CD8-positive, alpha-beta T cell (primary cell): ENCODE measurements at places on chromosomes 5 and 9.
A peak's percentile ranks its signal among the peaks of the same experiment; 100 is the strongest.

DNA sequence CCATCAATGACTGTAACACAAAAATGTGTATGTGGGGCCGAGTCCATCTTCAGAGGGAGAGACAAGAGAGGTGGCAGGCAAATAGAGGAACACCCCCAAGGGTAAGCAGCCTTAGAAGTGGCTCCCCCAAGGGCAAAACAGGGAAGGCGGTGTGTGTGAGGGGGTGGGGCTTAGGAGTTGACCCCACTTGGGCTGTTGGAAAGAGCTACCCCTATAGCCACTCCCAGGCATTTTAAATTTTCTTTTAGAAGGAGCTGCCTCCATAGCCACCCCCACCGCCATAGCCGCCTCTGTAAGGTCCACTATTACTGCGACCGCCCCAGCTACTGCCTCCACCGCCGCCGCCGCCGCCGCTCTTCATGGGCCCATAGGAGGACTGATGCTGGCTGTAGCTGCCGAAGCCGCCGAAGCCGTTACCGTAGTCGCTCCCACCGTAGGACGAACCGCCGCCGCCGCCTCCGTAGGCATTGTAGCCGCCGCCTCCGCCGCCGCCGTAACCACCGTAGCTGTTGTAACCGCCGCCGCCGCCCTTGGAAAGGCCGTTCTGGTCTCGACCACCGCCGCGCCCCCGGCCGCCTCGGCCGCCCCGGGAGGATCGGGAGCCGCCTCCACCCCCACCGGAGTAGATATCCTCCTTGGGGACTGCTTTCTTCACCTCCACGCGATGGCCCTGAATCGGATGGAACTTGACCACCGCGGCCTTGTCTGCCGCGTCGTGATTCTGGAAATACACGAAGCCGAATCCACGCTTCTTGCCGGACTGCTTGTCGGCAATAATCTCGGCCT is 1.1 kb downstream of the HNRNPA0 start:
- peak; percentile 64 for DNase-seq

DNA sequence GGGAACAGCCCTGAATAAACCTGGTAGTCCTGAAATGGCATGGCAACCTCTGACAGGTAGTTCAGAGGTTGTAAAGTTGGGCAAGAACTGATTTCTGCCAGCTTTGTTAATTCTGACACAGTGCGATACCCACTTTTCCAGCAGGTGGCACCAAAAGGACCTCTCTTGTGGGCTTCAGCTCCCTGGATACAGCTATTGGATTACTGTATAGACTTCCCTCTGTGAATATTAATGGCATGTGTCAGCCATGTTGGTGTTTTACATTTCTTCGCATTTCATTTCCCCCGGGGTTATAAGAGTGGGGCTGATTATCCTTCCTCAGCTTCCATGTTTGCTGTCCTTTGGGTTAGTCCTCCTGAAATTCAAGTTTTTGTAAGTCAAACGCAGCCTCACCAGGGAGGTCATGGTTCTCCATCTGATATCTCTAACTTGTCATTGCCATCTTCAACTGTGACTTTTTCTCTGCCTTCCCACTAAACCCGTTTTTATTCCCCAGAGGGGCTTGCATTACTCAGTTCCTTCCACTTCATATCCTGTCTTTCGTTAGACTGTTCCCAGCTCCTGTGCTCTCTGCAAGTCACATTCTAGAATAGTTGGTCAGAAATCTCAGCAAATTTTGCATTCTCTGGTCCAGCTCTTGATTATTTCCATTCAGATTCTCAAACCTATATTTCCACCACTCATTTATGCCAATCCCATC is 135.6 kb downstream of the LIFR start:
- DNase-seq = peak; percentile 29

DNA sequence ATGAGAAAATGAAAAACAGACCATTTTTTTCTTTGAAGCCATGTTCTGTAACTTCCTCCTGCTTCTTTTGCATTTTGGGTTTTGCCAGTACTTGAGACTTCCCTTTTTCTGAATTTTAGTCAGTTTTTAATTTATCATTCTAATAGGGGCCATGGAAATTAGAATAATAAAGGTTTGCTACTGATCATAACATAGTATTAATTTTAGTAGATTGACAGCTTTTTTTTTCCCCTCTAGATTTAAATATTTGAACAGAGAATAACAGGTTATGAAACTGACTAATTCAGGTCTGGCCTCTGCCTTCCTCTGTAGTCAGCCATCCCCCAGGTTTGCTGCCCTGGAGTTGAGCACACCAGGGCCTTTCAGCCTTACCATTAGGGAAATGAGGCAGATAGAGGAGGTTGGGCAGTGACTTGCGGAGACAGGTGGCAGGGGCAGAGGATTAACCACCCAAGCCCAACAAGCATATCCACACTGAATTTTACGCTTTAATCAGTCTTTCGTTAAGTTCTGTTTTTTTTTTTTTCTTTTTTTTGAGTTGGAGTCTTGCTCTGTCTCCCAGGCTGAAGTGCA is 80.1 kb upstream of the TNFAIP8 start:
- no peak for DNase-seq

DNA sequence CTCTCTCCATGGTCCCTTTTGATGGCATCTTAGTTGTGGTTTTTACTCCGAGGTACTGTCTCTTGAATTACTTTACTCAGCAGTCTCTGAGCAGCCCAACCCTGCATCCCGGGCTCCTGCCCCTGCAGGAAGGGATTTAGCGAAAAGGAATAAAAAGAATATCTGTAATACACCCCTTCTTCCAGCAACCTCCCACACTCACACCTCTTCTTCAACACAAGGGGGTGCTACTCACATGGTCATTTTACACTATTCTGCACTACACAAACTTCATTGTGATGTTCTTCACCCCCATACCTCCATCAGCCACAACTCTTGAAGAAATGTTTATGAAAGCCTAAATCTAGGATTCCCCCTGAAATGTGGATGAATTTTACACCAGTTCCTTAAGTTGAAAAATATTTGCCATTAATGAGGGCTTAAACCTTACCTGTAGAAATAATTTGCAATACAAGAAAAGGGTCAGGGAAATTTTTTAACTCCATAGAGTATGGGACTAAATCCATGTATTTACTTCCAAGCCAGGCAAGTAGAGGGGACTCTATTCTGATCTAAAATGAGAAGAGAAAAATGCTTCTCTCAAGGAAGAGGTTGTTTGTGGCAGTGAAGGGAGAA is 26.0 kb downstream of the TPD52L3 start:
- no peak for DNase-seq

GRCh38 chr9:90088856-90089255 is 484.0 kb downstream of the GADD45G start:
- no peak for DNase-seq

DNA sequence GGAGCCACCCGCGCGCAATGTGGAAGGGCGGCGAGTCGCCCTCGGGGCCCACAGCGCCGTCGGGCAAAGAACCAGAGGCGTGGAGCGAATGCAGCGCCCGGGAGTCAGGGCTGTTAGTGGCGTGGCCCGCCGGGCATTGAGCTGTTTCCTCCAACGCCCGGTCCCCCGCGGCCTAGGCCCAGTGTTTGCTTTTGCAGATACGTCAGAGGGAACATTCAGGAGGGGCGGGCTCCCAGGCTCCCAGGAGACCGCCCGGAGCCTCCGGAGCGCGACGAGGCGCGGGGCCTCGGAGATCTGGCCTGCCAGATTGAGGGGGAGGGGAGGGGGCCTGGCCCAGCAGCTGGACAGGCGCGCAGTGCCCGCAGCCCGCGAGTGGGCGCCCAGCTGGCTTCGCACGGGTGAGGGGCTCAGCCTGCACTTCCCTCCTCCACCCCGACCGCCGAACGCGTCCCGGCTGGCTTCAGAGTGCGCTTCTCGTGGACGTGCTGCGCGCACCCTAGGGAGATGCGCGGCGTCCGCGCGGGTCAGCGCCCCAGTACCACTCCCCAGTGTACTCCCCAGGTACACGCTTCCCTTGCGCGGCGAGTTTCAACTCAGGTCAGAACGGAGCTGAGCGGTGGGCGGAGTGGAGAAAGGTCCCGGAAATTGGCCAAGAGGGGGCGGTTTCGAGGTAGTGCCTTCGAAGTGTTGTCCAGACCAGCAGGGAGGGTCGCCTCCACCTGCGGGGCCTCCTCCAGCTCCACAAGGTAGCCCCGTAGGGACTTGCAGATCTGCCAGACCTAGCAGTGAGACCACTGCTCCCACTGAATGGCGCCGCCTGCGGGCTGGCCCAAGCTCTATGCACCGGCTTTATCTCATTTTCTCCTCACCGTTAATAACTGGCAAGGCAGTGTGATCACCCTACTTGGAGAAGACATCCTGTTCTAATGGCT is 130.4 kb downstream of the TMEM174 start:
- no peak for DNase-seq

DNA sequence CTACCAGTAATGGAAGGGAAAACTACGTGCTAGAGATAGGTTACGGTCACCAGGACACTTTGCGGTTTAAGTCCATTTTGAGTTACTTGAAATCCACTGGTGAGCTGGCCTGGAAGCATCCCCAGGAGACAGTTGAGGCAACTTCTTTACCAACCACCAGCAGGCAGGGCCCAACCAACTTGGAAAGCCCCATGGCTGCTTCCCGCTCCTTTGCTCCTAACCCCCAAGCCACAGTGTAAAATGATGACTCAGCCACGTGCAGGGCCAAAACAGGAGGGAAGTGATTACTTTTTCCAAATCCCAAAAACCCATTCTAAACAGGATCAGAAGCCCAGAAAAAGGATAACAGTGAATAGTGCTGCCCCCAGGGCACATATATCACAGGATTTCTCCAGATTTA is 87.4 kb downstream of the PAX5 start:
- DNase-seq = no peak

DNA sequence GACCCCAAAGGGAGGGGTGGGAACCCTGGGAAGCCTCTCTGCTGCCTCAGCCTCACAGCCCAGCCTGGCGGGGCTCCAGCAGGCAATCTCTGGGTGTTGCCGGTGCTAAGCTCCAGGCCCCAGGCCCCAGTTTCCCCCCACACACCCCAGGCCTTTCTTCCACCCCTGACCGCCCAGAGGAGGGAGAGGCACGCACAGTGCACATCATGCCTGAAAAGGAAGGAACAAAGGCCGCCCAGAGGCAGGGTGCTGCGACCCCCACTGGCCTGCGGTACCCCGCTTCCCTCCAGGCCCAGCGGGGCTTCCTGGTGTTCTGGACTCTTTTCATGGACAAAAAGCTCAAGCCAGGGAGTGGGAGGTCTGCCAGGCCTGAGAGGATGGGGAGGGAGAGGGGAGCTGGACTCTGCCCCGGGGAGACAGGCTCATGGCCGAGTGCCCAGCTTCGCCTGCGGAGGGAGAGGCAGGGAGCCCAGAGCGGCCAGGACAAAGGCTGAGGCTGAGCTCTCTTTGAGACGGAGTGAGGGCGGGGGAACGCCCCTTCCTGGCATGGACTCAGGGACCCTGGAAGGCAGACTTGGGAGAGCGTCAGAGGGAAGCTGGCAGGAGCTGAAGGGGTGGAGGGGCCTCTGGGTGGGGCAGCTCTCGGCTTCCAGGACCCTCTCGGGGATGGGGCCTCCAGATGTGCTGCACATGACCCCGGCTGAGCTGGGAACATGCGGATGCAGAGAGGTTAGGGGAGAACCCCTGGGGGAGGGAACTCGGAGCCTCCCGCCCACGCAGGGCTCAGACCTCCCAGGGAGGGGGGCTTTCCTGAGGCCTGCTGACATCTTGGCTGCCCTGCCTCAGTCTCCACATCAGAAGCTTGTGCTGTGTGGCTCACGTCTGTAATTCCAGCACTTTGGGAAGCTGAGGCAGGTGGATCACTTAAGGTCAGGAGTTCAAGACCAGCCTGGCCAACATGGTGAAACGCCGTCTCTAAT is 1.8 kb upstream of the ENTPD2 start:
- no peak for DNase-seq

DNA sequence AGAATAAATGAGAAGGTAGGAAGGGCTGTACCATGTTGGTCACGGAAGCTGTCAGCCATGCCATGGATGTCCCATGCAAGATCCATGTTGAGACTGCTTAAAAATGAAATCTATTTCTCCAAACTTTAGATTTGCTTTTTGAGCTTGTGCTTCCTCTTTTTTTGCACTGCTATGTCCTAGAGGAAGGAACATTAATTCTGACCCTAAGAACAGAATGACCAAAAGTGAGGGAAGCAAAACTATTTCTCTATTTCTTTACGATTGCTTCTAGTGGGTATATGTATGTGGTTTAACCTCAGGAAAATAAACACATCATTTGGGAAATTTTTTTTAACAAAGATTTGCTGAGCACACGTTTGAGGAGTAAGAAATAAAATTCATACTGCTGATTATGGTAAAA is 84.6 kb downstream of the USP20 start:
- DNase-seq = no peak

GRCh38 chr9:86705490-86705889 is 241.8 kb downstream of the GAS1 start:
- DNase-seq = no peak

GRCh38 chr5:178762391-178762790 is 31.9 kb upstream of the ZNF354A start:
- no peak for DNase-seq

DNA sequence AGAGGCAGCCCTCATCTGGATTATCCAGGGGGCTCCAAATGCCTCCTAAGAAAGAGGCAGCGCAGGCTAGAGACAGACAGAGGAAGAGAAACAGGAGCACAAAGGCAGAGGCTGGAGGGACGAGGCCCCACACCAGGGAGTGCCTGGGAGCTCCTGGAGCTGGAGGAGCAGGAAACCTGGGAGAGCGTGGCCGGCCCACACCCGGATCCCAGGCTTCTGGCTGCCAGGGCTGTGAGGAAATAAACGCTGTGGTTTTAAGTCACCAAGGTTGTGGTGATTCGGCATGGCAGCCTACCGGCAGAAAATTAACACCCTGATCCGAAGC is 165.5 kb downstream of the OLFM1 start:
- DNase-seq = no peak

GRCh38 chr9:123825342-123826060 is 104.4 kb downstream of the DENND1A start:
- no peak for DNase-seq

GRCh38 chr9:78280982-78281668 is 15.8 kb upstream of the PSAT1 start:
- DNase-seq = no peak

GRCh38 chr9:3736161-3736560 is 210.4 kb upstream of the RFX3 start:
- no peak for DNase-seq

DNA sequence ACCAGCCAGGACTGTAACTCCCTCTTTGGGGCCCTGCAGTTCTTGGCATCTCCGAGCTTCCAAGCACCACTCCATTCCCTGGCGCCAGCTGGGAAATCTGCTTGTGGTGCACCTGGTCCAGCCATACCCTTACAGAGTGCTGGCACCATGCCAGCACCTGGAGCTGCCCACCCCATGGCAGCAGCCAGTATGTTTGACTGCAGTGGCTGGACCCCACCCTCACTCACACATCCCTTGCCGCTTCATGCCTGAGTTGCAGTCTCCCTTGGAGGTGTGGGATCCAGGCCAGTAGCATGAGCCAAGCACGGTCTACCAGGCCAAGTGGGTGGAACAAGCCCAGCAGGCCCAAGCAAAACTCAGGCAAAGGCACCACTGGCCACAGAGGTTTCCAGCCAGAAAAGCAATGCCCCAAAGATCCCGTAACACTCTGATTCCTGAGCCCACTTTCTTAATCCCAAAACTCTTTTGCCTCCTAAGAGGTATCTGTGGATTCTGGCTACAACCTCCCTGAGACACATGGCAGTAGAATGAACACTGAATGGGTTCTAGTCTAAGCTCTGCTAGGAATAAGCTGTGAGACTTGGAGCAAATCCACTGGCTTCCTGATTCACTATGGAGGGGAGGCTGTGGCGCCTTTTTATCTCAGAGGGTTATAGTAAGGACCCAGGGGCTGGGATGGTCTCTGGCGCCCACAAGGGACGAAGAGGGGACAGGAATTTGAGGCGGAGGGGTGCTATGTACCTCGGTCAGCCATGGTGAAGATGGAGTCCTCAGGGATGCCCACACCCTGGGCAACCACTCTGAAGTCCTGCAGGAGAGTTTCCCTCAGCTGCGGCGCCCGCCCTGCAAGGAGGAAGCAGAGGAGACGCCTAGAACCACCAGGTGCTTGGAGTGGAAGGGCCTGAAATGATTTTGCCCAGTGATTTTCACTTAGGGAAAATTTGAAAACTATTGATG is 5.6 kb downstream of the AMBP start:
- DNase-seq = no peak
